ENCODE measurements at places on chromosomes 7 and 10. TPM values are rescaled to one million over a fixed set of nuclear protein-coding genes. Genes with fewer than 3 reads are reported as not detected.

GRCh38 chr10:130243015-130243414 is 106.8 kb downstream of the GLRX3 start:
- DNase-seq: no peak

FIS1 gene
- 310 TPM for total RNA-seq

ARHGEF35 gene
- total RNA-seq: not detected

ZNF786 gene
- 4.6 TPM for total RNA-seq

CALHM3 gene
- not detected for total RNA-seq

DNA sequence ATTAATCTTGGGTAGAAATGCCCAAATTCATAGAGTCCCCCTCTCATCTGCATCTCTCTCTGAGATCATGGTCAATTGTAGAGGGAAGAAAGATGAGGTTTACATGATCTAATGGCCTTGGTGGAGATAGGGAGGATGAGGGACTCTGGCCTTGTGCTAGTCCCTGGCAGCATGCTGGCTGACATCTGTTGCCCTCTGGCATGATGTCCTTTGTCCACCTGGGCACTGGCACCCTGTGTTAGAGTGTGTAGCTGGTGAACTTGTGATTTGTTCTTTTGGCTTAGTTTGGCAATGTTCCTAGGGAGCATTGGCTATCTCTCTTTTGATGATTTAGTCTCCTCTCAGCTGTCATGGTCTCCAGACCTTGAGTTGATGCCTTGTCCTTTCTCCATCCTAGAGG is 103.2 kb downstream of the DYNC1I1 start:
- no peak for DNase-seq

GRCh38 chr10:118564114-118564513 is 31.3 kb downstream of the PRLHR start:
- DNase-seq: no peak

DNA sequence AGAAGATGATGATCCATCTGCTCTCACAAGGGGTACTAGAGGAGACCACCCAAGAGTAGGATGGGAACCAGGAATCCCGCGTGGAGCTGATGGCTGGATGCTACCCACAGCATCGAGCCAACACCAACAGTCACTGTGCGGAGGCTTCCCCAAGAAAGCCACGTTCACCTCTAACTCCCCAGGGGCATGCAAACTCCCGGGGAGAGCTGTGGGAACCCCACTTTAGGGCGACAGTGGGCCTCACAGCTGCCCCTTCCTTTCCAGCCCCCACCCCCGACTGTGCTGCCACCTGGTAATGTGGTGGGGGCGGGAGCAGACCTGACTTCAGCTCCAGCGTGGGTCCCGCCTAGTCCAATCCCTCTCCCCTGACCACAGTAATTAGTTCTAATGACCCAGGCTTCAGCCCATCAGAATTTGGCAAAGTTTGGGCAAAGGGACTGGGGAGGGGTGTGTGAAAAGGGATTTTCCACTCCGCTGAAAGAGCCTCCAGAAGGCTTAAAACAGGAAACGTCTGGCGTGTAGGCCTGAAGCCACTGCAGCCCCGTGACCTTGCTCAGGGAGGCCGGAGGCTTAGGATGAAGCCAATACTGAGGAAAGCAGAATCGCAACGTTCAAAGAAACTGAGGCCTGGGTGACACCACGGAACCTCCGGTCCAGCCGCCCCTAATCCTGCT is 20.3 kb downstream of the ASB13 start:
- no peak for DNase-seq

GRCh38 chr7:2710286-2710655 is 22.3 kb downstream of the AMZ1 start:
- DNase-seq: no peak

- no peak for DNase-seq
Observed at GRCh38 chr10:11906714-11907113, 83.6 kb downstream of the PROSER2 start.

DNA sequence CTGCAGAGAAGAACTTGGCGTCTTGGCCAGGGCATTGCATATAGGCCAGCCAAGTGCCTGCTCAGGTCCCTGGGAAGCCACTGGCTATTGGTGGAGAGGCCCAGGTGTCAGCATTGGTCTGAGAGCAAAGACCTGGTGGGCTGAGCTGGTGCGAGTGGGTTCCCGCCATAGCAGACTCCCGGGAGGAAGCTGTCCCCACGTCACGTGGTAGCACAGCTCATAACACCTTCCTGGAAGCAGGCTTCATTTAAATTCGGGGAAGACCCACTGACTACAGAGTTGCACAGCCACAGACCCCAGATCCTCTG is 130.5 kb downstream of the WDR37 start:
- no peak for DNase-seq

DNA sequence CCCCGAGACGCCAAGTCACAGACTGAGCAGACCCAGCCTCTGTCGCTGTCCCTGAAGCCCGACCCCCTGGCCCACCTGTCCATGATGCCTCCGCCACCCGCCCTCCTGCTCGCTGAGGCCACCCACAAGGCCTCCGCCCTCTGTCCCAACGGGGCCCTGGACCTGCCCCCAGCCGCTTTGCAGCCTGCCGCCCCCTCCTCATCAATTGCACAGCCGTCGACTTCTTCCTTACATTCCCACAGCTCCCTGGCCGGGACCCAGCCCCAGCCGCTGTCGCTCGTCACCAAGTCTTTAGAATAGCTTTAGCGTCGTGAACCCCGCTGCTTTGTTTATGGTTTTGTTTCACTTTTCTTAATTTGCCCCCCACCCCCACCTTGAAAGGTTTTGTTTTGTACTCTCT is 215.6 kb downstream of the TCF7L2 start:
- DNase-seq: no peak

SFRP4 gene
- not detected for total RNA-seq

DNA sequence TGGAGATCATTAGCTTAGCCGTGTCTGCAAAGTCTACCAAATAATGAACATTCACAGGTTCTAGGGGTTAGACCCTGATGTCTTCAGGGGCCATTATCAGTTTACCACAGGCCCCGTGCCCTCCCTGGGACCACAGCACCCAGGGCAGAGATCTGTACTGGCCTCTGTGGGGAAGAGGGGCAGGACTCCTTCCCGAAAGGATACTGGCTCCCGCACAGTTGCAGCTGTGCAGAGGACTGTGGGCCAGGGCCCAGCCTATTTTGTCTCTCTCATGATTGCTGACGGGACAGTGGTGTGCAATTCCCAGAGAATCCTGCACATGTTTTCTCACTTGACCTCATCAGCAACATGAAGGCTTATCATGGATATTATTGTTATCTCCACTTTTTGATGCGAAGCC is 243.9 kb downstream of the GLRX3 start:
- no peak for DNase-seq

C7orf25 gene
- total RNA-seq: 9.0 TPM

ESYT2 gene
- total RNA-seq: 95.2 TPM

- DNase-seq: no peak
Observed at GRCh38 chr7:82677493-82677892, 233.9 kb upstream of the CACNA2D1 start.

DNA sequence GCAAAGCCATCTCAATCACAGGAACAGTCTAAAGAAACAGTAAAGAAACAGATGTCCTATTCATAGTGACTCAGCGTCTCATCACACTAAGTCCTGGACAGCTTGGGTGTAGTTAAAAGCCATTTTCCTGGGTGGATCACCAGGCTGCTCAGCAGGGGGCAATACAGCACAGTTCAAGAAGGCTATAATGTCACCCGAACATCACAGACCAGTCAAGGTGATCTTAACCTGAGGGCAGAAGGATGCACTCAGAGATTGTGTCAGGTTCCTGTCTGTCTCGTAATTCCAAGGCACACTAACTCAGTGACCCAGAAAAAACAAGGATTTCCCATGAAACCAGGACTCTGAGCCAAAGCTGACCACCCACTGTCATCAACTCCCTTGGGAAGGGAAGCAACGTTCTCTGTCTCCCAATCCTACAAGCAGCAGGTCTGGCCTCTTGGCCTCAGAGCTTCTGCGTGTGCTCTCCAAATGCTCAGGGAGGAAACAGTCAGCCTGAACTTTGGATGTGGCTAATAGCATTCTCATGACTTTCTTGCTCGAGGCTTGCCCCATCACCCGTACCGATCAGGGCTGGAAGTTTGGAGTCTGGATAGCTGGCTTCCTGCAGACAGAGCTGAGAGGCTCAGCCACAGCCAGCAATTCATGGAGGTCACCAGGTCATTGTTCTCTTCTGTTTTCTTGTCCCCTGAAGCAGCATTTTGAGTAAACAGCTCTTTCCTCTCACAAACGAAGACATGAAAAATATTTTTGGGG is 90.4 kb upstream of the FAM171A1 start:
- DNase-seq: peak; percentile 7

PNLIPRP2 gene
- 0.34 TPM for total RNA-seq

DNA sequence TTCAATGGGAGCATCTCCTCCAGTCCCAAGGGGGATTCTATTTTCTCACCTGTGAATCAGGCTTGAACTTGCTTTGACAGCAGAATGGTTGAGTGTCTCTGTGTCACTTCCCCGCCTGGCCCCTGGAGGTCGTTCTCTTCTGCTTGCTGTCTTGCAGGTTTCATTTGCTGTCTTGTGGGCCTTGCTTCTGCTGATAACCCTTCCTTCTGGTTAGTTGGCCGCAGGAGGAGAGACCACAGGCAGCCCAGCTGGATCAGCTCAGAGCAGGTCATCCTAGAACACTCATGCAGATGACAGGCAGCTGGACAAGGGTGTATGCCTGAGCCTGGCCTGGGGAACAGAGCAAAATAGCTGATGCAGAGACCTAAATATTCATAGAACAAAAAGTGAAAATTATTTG is 344.2 kb upstream of the ADARB2 start:
- no peak for DNase-seq
